ENCODE measurements at places on chromosomes 5 and 9.

- DNase-seq, result no peak
These were observed 58.6 kb downstream of the PCDHGC5 start for GRCh38 chr5:141547488-141547887.

GRCh38 chr9:12274577-12274976, 418.6 kb upstream of the TYRP1 start:
- DNase-seq, result no peak

DNA sequence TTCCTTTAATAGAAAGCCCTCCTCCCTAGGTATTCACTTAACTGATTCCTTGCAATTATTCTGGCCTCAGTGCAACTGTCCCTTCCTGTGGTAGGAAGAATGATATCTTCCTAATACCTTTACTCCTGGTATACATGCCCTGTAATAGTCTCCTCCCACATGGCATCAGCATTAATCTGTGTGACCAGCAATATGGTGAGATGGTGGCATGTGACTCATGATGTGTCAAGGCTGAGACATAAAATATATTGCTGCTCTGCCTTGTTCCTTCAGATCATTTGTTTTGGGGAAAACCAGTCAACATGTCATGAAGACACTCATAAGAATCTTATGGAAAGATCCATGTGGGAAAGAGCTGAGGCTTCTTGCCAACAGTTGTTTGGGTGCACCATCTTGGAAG, 149.1 kb upstream of the TRPM3 start:
- DNase-seq, result no peak

DNA sequence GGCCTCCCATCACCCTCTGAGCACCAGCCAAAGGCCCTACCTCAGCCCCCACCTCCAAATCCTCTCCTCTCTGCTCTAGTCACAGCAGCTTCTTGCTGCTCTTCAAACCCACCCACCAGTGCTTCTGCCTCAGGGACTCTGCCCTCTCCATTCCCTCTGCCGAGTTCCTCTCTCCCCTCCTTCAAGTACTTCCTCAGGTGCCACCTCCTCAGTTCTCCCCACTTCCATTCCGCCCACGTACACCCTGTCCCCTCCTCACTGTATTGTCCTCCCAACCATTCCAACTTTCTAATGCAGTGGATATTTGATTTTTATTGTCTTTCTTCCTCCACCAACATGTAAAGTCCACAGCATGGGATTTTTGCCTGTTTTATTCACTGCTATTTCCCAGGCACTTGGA, 43.2 kb downstream of the C5orf15 start:
- no peak for DNase-seq

DNA sequence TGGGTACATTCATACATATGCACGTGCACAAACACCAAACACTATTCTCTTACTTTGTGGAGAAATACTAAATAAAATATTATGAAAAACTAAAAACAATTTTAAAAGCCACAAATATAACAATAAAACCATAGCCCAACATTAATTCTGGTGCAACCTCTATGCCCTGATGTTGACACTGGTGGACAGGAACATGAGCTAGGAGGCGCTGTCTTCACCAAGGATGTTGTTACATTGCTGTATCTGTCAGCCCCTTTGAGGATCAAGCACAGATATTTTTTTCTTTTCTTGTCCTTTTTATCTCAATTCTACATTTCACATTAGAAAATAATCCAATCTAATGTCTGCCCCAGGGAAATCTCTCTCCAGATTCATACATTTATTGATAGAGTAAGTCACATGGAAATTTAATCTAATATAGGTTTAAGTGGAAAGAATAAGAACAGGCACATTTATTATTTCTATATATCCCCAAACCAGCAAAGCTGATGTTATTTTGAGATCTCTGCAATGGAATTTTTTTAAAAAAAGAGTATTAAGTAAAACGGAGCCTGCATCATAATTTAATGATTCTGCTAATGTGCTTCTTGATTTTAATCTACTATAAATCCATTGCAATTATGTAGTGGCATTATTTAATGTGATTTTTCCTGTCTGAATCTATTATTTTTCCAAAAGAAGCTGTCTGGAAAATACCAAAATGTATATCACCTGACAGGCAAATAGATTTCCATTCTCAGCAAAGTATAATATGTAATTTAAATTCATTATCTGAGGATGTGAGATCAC, 716.5 kb downstream of the MTRR start:
- no peak for DNase-seq

DNA sequence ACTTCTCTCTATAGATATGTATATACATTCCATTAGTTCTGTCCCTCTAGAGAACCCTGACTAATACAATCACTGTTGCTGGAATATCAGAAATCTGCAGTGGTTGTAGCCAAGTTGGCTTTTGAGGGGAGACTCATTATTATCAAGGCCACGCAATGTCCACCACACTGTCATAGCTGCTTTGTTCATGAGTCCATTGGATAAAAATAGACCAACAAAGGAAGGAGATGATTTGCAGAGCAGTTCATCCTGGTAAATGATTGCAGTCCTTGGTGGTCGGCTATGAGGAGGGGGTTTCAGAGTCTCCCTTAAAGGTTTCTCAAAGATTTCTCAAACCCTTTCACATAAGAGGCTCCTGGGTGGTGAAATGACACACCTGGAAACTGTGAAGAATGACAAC, 192.8 kb upstream of the ANKH start:
- DNase-seq, result no peak

DNA sequence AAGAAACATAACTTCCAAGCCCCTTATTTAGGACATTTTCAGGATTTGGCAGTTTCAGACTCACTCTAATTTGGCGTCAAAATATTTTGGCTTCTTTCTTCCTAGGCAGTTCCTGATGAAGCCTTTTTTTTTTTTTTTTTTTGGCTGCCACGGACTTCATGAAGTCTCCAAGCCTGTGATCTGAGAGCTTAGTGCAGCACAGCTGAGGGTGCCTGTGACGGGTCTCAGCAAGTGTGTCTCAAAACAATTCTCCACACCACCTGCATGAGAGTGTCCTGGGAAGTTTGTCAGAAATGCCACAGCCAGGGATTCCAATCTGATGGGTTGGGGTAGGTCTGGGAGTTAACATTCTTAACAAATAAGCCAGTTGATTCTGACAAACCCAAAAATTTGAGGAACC, 6.0 kb upstream of the ESM1 start:
- no peak for DNase-seq

DNA sequence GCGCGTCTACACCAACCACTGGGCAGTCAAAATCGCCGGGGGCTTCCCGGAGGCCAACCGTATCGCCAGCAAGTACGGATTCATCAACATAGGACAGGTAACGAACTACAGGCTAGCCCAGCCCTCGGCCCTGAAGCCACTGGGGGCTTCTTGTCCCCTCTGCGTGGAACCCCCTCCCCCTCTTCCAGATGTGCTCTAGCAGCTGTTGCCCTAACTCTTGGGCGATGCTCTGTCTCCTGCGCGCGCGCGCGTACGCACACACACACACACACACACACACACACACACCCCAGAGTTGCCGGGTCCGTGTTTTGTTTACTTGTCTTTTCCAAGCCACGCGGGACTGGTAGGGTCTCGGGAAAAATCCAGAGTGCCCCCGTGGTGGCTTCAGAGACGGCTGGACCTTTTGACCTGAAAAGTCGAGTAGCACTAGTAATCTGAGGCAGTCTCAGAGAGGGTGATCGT, 836 bp downstream of the PCSK5 start:
- DNase-seq, result peak; percentile 60

DNA sequence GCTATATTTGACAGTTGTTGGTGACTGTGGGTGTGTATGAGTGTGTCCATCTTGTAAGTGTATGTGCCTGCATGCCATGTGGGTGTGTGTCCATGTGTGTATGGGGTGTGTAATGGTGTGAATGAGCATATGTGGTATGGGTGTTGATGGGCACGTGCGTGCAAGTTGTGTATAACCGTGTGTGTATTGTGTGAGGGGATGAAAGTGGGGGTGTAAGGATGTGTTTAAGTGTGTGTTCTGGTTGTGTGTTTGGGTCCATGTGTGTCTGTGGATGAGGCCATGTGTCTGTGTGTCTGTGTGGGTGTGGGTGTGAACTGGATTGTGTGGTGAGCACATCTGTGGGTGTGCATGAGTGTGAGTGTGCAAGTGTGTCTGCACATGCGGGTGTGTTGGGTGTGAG, 5.9 kb upstream of the FAM78A start:
- no peak for DNase-seq

GRCh38 chr5:139650689-139651042, 2.5 kb downstream of the CXXC5 start:
- DNase-seq, result no peak

GRCh38 chr5:173213236-173213933, 21.6 kb downstream of the NKX2-5 start:
- DNase-seq, result no peak

DNA sequence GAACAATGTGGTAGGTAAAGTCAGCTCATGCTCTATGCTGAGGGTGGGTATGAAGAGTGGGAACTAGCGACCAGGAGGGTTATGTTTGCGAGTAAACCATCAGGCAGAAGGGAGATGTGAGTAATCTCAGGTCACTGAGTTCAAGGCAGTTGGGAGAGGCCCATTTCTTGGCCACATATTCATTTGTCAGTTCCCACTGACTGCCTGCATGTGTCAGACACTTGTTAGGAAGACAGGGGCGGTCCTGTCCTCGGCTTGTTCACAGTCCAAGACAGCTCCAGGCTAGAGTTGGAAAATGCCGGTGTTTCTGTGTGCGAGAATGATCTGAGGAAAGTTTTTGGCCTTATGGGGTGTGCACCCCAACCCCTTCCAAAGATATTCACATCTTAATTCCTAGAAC, 48.6 kb upstream of the GDNF start:
- DNase-seq, result no peak

- DNase-seq, result no peak
These were observed 107.4 kb downstream of the LHFPL2 start for GRCh38 chr5:78541086-78541654.

- no peak for DNase-seq
These were observed 63.0 kb downstream of the EXOSC2 start for GRCh38 chr9:130756455-130757152.

- no peak for DNase-seq
These were observed 9.3 kb upstream of the FRRS1L start for GRCh38 chr9:109176386-109176785.

DNA sequence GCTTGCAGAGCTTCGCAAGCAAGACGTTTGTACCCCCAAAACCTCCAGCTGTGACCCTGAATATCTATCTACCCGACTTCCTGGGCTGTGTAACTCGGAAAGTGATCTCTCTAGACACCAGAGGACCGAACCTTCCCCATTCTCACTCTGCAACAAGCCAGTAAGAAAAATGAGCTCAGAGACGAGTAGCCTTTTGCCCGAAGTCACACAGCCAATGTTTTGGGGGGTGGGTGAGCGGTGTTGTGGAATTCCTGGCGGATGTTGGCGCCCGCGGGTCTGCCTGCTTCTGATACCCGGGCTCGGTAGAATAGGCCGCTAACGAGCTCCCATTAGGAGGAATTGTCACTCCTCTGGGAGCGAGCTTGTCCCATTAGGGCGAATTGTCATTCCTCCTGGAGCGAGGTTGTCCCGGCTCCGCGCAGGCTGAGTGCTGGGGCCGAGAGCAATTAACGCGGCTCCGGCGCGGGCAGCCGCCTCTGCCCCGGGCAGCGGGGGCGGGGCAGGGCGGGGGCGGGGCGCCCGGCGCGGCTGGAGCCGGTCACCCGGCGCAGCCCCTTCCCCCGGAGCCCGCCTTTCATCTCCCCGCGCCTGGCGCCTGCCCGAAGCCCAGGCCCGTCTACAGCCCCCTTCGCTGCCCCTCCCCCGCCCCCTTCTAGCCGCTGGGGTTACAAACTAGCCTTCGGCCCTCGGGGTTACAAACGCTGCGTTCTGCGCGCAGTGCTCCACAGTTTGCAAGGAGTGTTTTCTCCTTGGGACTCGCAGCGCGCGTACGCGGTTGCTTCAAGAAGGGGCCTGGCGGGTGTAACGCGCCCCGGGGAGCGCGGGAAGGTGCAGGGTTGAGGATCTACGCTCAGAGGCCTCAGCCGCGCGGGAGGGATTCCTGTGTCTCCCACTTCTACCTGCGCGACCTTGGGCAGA, 3.5 kb upstream of the MSX2 start:
- no peak for DNase-seq

- DNase-seq, result no peak
These were observed 191.6 kb upstream of the MSX2 start for GRCh38 chr5:174532455-174533453.

- DNase-seq, result no peak
These were observed 146.0 kb downstream of the FRMD3 start for GRCh38 chr9:83392228-83392627.

- no peak for DNase-seq
These were observed 171.7 kb downstream of the TTLL11 start for GRCh38 chr9:121921444-121921843.

GRCh38 chr9:129084087-129084486, 3.2 kb downstream of the DOLPP1 start:
- DNase-seq, result no peak

GRCh38 chr9:115192835-115193525, 75.0 kb upstream of the TNC start:
- no peak for DNase-seq

DNA sequence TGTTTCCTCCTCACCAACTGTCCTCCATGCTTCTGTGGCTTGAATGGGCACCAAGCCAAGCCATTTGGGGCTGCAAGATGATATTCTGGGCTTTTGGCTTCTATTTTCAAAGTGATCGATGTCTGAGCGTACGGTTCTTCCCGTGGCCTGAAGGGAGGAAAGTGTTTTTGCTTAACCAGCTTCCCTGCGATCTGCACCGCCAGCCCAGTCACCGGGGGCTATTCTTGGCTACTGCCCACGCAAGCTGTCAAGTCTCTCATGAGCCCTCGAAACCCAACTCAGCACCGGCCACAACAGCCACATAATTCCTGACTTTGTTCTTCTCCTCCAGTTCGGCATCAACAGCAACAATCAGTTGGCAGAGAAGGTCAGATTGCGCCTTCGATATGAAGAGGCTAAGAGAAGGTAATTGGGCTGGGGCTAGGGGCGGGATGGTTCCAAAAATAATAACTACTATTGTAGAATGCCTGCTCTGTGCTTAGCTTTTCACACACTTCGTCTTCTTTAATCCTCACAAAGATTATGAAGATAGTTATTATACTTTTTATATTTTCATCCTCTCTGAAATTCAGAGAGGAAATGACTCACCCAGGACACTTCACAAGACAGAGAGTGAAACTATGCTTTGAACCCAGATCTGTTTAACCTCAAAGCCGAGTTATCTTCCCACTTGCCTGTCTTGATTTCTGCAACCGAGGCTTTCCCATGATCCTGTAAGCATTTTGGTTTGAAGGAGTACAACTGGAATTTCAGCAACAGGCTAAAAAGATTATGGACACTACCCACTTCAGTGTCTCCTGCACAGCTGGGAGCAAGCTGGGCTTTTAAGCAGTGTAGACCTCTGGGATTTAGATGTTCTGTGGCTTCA, 76.4 kb upstream of the RARS1 start:
- no peak for DNase-seq

DNA sequence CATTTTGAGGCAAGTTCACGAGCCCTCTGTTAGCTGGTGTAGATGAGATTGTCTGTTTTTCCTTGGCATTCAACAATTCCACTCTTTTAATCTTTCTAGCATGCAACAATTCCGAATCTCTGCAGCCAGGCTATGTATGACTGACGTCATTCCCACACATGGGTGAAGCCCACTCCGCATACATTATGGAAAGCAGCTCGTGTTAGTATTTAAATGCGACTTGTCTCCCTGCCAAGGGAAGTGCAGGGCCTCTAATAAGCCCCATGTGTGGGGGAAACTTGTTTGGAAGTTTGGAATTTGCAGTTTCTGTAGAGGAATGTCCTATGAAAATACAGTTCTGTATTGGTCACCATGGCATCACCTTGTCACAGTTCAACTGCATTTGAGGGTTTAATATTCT, 146.0 kb upstream of the FBXL7 start:
- peak; percentile 4 for DNase-seq
